ENCODE measurements at places on chromosomes 7 and 10.

GRCh38 chr7:231030-231857 lies 38.9 kb downstream of the FAM20C start:
- no peak for DNase-seq

GRCh38 chr10:34319197-34319846 lies 495.8 kb downstream of the PARD3 start:
- no peak for DNase-seq

DNA sequence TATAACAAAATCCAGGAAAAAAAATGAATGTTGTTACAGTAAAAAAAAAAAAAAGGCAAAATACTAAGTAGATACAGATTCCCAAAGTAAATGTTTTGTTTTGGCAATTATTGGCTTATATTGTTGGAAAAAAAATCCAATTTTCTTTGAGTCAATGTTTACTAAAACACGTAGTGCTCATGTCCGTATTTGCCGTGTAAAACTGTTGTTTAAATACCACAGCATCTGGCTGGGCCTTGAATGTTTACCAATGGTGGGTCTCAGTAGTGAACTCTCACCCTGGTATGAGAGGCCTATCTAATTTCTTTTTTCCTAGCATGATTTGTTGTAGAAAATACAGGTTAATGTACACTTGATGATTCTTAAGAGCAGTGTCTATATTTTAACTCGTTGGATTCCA lies 41.4 kb upstream of the SLC26A5 start:
- no peak for DNase-seq

- DNase-seq: no peak
These were observed 4.1 kb downstream of the KCNIP2 start for GRCh38 chr10:101839416-101840063.

- no peak for DNase-seq
These were observed 97.0 kb downstream of the LRMDA start for GRCh38 chr10:75528392-75528791.

DNA sequence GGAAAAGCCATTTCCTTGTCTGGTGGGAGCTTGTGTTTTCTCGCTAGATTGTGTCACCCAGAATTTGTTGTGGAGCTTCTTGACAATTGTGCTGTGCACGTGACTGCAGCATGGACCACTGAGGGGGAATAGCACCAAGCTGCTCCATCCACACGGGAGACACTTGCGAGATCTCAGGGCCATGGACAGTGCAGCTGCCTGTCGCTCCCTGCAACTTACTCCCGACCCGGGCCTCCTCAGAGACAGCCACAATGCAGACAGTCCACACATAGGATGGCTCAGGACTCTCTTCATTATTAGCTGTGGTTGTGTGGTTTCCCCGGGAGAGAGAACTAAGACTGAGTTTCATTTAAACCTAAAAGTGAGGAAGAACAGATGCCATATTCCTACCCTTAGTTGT lies 673.2 kb upstream of the GALNT17 start:
- no peak for DNase-seq

- DNase-seq: no peak
These were observed 476.9 kb downstream of the KCNMA1 start for GRCh38 chr10:77160679-77161078.

GRCh38 chr7:132412435-132412834 lies 163.8 kb downstream of the PLXNA4 start:
- DNase-seq: no peak

DNA sequence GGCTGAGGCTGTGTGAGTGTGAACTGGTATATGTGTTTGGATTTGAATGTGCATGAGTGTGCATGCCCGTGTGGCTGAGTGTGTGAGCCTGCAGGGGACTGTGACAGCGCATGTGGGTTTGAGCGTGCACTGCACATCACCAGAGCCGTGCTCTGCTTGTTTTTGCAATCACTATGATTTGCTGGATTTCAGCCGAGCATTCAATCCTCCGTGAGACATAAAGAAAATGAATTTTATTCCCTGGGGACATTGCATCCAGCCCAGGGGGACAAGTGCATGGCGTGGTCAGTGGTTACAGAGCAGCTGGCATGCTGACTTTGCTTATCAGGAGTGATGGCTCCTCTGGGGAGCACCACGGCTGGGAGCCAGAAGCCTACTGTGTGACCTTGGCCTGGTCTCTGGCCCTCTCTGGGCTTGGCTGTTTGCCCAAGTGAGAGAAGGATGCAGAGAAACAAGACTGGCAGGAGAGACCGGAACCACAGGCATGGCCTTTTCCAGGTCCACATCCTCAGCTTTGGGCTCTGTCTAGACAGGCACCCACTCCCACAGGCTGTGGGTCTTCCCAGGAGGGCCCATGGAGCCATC lies 160.2 kb upstream of the UNC5B start:
- DNase-seq: no peak

Measured in NCI-H524 (cell line).